ENCODE measurements at places on chromosomes 16 and 17. TPM values are rescaled to one million over a fixed set of nuclear protein-coding genes. Genes with fewer than 3 reads are reported as not detected.

- DNase-seq, result peak; percentile 9
- H3K27me3 ChIP-seq, result peaks cover 3% of the 10 kb centered on the region
- no peaks in the 10 kb centered on the region for H3K36me3 ChIP-seq
- no peaks in the 10 kb centered on the region for H3K4me1 ChIP-seq
- no peak overlapping the region for H3K27ac ChIP-seq
Observed at GRCh38 chr16:50857881-50858280, 116.0 kb downstream of the CYLD start.

GRCh38 chr17:44558710-44559633 is 1.7 kb downstream of the FZD2 start:
- peaks cover 8% of the 10 kb centered on the region for H3K36me3 ChIP-seq
- DNase-seq, result no peak
- H3K4me1 ChIP-seq, result peaks cover 26% of the 10 kb centered on the region
- H3K27ac ChIP-seq, result no peak overlapping the region
- peaks cover 68% of the 10 kb centered on the region for H3K27me3 ChIP-seq
- peak overlapping the region; percentile 50 for H3K4me3 ChIP-seq

The CCDC144A gene
- total RNA-seq, result 0.47 TPM

The MPP2 gene
- total RNA-seq, result 1.2 TPM
